ENCODE measurements at places on chromosomes 2 and 18. TPM values are rescaled to one million over a fixed set of nuclear protein-coding genes. Genes with fewer than 3 reads are reported as not detected.

GRCh38 chr2:16226381-16226780 is 286.0 kb downstream of the MYCN start:
- DNase-seq = no peak

DNA sequence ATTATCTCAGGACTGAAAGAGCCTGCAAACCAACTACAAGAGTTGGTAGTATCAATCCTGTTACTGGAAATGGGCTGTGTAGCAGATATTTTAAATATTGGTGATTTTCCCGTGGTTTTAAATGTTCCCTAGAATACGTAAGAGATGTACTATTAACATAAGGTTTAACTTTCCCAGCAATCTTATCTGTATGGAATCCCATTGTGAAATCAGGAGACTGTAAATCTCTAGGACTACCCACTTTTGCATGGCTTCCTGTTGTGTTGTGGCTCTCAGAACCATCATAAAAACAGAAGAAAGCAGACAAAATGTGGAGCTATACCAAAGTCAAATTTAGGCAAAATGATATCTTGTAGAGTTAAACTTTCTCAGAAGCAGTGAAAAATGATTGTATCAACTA is 641.5 kb upstream of the SETBP1 start:
- no peak for DNase-seq

DNA sequence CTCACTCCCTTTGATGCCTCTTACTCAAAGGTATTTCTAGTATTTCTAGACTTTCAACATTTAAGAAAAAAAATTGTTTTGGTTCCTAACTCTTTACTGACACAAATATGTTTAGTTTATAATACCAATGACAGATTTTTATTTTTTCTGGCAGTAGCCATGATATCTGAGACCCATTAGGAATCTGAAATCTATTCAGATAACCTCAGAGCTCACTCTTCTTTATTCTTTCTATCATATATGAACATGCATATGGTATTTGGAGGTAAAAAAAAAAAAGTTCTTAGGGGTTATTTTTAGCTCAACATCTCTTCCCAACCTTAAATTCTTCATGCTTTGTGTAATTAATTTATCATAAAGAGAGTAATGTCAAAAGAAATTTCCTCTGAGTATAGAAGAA is 465.5 kb downstream of the CDH2 start:
- no peak for DNase-seq

- DNase-seq = no peak
Observed at GRCh38 chr2:97354576-97354975, 235.1 kb downstream of the ANKRD36B start.

DNA sequence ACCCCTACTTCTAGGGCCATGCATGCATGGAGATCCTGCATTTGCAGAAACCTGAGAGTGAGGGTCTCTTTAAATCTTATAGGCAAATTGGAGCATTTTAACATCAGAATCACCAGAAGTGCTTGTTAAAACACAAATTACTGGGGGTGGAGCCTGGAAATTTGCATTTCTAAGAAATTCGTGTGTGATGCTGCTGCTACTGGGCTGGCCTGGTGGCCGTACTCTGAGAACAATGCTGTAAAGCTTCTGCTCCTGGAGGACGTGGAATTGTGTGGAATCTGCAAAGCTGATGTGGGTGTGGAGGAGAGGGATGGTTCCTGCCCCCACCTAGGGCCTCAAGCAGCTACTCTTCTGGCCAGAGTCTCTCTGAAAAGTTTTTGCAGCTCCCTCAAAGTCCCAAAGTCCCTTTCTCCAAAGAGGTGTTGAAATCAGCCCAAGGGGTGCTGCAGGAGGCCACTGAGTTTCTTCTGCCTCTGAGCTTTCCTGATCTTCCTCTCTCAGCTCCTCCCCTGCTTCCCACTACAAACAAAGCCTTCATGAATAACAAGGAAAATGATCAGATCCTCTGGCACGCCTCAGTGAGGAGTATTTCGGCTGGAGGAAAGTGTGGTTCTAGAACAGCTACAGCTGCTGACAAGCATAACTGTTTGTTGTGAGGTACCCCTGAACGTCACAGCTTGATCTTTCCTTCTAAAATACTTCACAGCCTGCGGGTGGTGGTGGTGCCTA is 508.3 kb downstream of the CNTNAP5 start:
- no peak for DNase-seq

The UGT1A8 gene
- total RNA-seq = not detected

The TPO gene
- not detected for total RNA-seq

The FAM237A gene
- not detected for total RNA-seq
